NCI-H226 (cell line): ENCODE measurements at places on chromosomes 12 and 14.

- no peak for DNase-seq
Measured at GRCh38 chr14:94638339-94638738, 26.1 kb downstream of the SERPINA3 start.

DNA sequence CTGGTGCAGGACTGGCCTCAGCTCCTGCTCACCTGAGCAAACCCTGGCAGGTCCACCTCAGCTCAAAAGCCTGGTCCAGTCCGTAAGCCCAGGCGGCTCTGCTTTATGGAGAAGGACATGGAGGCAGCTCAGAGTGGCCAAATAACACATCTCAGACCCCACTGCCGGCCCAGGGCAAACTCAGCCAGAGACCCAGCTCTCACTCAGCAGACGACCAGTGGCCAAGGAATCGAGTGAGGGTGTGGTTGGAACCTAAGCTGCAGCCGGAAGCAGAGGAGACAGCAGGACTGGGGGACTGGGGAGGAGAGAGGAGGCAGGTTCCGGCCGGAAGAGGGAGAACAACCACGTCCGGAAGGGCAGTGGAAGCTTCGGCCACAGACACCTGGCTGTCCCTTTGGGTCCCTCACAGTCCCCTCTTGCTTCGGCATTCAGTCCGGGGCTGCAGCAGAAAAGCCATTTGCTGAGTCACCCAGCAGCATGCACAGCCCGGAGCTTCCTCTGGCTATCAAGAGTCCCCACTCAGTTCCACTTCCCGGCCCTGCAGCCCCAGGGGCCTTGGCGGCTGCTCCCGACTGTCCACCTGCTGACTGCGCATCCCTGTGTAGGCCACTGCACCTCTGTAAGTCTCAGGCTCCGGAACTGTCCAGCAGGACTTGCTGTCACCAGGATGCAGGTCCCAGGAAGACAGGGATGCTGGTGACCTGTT is 104.0 kb downstream of the CALM1 start:
- DNase-seq = no peak

GRCh38 chr12:103386451-103386850 is 109.3 kb downstream of the C12orf42 start:
- DNase-seq = no peak

- no peak for DNase-seq
Measured at GRCh38 chr14:50615552-50615951, 52.6 kb downstream of the SAV1 start.

- no peak for DNase-seq
Measured at GRCh38 chr12:3263939-3264922, 187.1 kb downstream of the TSPAN9 start.

DNA sequence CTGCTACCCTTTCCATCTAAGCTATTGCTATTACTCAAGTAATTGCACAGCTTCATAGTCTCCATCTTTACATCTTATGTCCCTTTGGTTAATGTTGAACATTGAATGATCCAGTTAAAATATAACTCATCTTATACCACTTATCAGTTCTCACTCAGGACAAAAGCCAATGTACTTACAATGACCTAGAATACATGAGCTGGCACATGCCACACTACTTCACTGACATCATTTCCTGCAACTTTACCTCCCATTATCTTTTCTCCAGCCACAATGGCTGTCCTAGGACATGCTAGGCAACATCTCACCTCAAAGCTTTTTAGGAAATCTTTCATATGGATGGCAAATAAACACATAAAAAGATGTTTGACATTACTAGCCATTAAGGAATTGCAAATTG is 309.2 kb downstream of the FOXG1 start:
- DNase-seq = no peak
